Hair follicle dermal papilla cell (primary cell): ENCODE measurements at places on chromosomes 3 and 15. TPM values are rescaled to one million over a fixed set of nuclear protein-coding genes. Genes with fewer than 3 reads are reported as not detected.

Gene SCN5A
- 0.24 and 0.32 TPM in 2 replicates for total RNA-seq

Gene CXCR6
- total RNA-seq, result not detected in 2 replicates

Gene GANC
- 33.4 and 38.7 TPM in 2 replicates for total RNA-seq

Gene DNAH12
- total RNA-seq, result under 0.01 and 0.12 TPM in 2 replicates

Gene CFAP92
- not detected in 2 replicates for total RNA-seq

Gene LTK
- 0.12 and 0.32 TPM in 2 replicates for total RNA-seq

Gene BRPF1
- 25.6 and 27.0 TPM in 2 replicates for total RNA-seq

Gene SLC24A5
- 0.16 TPM in 1 of 2 replicates, not detected in the other for total RNA-seq

Gene XIRP1
- total RNA-seq, result not detected in 2 replicates

Gene BDH1
- total RNA-seq, result 9.7 and 14.1 TPM in 2 replicates

Gene CD80
- under 0.01 TPM in 1 of 2 replicates, not detected in the other for total RNA-seq

Gene CCR2
- not detected in 2 replicates for total RNA-seq

Gene TMEM212
- total RNA-seq, result not detected in 2 replicates
